ENCODE measurements at places on chromosomes 11 and 22. TPM values are rescaled to one million over a fixed set of nuclear protein-coding genes. Genes with fewer than 3 reads are reported as not detected.

Gene OR10V1
- total RNA-seq, result not detected

Gene ISX
- not detected for total RNA-seq

Gene FXYD2
- 7.9 TPM for total RNA-seq

Gene NUP160
- total RNA-seq, result 54.7 TPM

Gene SCUBE1
- total RNA-seq, result 0.47 TPM

DNA sequence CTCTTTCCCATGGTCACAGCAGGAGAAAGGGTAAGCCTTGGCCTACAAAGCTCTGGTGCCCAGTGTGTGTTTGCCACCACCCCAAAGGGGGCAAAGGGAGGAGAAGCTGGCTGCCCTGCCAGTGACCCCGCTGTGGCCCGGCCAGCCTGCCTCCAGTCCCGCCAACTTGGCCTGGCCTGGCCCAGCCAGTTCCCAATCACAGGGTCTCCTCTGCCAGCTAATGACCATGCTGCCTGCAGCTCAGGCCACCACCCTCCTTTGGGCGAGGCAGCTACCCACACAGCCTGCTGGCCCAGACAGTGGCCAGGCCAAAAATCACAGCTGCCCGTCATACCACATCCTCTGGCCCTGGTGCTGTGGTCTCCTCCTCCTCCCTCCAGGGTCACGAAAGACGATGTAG lies 5.1 kb downstream of the GDPD5 start:
- no peak overlapping the region for H3K27ac ChIP-seq
- no peak overlapping the region for H3K4me3 ChIP-seq
- no peaks in the 10 kb centered on the region for H3K4me1 ChIP-seq

DNA sequence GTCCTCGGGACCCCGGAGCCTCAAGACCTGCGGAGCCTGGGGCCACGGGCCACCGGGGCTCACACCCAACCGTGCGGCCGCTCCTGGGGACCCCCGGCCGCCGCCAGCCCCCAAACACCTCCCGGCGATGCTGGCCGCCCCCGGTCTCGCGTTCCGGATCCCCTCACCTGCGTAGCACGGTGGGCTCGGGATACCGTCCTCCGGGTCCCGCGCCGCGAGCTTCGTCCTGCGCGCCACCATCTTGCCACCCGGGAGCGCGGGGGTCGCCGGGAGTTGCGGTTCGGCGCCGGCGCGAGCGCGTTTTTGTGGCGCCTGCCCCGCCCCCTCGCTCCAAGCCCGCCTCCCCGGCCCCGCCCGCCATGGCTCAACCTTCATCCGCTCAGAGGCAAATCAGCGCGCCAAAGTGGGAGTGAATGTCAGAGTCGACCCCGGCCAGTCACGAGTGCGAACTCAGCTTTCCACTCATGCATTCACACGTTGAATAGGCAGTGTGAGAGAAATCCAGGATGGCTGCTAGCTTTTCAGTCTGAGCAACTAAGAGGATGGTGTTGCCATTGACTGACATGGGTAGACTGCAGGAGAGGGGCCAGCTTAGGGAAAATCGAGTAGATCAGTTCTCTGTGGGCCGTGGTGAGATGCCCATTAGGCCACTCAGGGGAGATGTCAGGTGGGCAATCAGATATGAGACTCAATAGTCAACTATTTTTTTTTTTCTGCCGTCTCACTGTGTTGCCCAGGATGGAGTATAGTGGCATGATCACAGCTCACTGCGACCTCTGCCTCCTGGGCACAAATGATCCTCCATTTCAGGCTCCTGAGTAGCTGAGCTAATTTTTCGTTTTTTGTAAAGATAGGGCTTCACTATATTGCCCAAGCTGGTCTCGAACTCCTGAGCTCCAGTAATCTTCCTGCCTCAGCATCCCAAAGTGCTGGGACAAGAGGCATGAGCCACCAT lies 28.3 kb downstream of the SERHL2 start:
- H3K36me3 ChIP-seq, result peaks cover 66% of the 10 kb centered on the region
- H3K4me3 ChIP-seq, result peak overlapping the region; percentile 90
- no peaks in the 10 kb centered on the region for H3K4me1 ChIP-seq
- peak; percentile 87 for DNase-seq
- peak overlapping the region; percentile 94 for H3K27ac ChIP-seq
- no peaks in the 10 kb centered on the region for H3K27me3 ChIP-seq

- H3K4me1 ChIP-seq, result peaks cover 11% of the 10 kb centered on the region
- peaks cover 20% of the 10 kb centered on the region for H3K36me3 ChIP-seq
- H3K27ac ChIP-seq, result no peak overlapping the region
- peaks cover 66% of the 10 kb centered on the region for H3K27me3 ChIP-seq
Measured at GRCh38 chr11:75431533-75432525, 1.2 kb downstream of the KLHL35 start.

DNA sequence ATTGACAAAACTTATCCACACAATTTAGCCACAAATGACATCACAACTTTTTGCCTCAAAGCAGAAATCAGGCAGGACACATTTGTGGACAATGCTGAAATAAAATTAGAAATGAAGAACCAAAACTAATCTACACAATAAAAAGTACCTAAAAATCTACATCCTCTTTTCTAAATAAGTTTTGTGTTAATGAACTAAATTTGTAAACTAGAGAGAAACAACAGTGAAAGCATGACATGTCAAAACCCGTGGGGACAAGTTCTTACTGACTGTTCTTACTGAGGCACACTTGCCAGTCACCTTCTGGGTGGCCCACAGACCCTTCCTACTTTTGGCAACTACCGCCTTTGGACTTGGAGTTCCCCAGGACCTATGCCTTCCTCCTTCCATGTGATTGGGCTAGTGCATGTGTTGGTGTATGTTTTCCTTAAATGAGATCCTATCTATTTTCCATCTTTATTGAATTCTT lies 60.7 kb upstream of the MUC15 start:
- H3K4me1 ChIP-seq, result no peaks in the 10 kb centered on the region
- H3K27ac ChIP-seq, result no peak overlapping the region
- no peaks in the 10 kb centered on the region for H3K27me3 ChIP-seq
- H3K36me3 ChIP-seq, result no peaks in the 10 kb centered on the region
- no peak for DNase-seq

DNA sequence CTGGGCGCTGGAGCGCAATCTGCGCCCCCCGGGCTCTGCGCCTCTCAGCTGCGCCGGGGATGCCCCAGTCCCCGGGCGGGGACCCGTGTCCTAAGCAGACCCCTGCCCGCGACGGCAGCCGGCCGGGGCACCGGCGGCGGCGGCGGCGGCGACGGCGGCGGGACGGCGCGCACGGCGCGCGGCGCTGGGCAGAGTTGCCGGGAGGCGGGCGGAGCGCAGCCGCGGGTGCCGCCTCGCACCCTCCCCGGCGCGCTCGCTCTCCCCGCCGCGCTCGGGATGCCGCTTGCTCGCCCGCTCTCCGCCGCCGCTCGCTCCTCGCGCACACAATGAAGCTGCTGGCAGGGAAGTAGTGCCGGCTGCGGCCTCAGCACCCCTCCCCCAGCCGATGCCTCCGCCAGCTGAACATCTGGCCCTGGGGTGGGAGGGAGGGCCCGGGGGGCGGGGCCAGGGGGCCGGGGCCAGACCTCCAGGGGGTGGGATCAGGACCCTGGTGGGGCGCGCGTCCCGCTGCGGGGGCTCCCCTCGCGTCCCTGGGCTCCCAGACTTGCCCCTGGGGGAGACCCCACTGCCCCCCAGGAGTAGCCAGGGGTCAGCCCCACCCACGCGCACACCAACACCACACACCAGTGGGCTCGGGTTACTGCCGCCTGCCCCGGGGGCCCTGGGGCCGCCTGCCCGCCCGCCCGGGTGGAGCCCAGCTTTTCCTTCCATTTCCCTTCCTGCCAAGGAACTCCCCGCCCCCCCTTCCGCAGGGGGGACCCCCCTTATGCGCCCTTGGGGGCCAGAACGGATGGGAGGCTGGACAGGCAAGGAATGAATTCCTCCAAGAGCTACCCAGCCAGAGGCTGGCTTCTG lies at the start of gene RCOR2:
TSS of gene RCOR2 (minus strand) at position 328 of the 855 bp plus-strand sequence. CDS start 708 bp downstream, outside the sequence.
- peaks cover 8% of the 10 kb centered on the region for H3K4me1 ChIP-seq
- peak within 1 kb of the TSS; percentile 70 for H3K4me3 ChIP-seq
- peaks cover 53% of the 10 kb centered on the region for H3K27me3 ChIP-seq
- peaks cover 28% of the 10 kb centered on the region for H3K36me3 ChIP-seq

- H3K27me3 ChIP-seq, result no peaks in the 10 kb centered on the region
- H3K36me3 ChIP-seq, result peaks cover 18% of the 10 kb centered on the region
- no peak overlapping the region for H3K27ac ChIP-seq
- no peak overlapping the region for H3K4me3 ChIP-seq
Measured at GRCh38 chr11:68441466-68442230, 18.9 kb upstream of the PPP6R3 start.

GRCh38 chr22:46432164-46433068 lies 96.9 kb downstream of the TRMU start:
- H3K27me3 ChIP-seq, result no peaks in the 10 kb centered on the region
- no peak overlapping the region for H3K27ac ChIP-seq
- no peak for DNase-seq
- no peak overlapping the region for H3K4me3 ChIP-seq
- H3K36me3 ChIP-seq, result no peaks in the 10 kb centered on the region

All from Calu3 (cell line).